ENCODE measurements at places on chromosomes 1 and 21. TPM values are rescaled to one million over a fixed set of nuclear protein-coding genes. Genes with fewer than 3 reads are reported as not detected.
A peak's percentile ranks its signal among the peaks of the same experiment; 100 is the strongest.

The FABP3 gene
- not detected for total RNA-seq

The CCDC28B gene
- 4.9 TPM for total RNA-seq

The DYNLT5 gene
- not detected for total RNA-seq

The FLG2 gene
- not detected for total RNA-seq

The NEGR1 gene
- 0.08 TPM for total RNA-seq

The RNF186 gene
- not detected for total RNA-seq

The PCSK9 gene
- total RNA-seq = not detected

The EXO1 gene
- 1.4 TPM for total RNA-seq

The INTS7 gene
- total RNA-seq = 9.5 TPM

The OR2T29 gene
- total RNA-seq = not detected

DNA sequence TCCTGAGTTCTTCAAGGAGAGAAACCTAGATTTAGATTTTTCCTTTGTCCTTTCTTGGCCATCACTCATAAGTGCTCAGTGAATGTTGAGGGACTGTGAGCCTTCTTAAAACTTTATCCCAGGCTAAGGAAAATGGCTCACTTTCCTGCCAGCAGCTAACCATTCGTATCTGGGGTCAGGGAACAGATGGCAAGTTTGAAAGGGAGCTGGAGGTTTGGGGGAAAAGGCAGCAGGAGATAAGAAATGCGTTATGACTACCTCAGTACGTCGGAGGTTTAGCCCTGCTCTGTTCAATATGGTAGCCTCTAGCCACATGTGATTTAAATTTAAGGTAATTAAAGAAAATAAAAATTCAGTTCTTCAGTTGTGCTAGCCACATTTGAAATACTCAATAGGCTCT is 13.3 kb downstream of the RRP15 start:
- DNase-seq = no peak

- DNase-seq = no peak
Observed at GRCh38 chr1:245541369-245541768, 386.6 kb downstream of the KIF26B start.

- no peak for DNase-seq
Observed at GRCh38 chr1:64886877-64887276, 79.5 kb downstream of the JAK1 start.

GRCh38 chr1:116559304-116559761 is 11.5 kb downstream of the CD58 start:
- DNase-seq = no peak

- no peak for DNase-seq
Observed at GRCh38 chr1:93483606-93484005, 35.7 kb downstream of the FNBP1L start.

- no peak for DNase-seq
Observed at GRCh38 chr1:13699510-13699909, 478 bp upstream of the PRDM2 start.

DNA sequence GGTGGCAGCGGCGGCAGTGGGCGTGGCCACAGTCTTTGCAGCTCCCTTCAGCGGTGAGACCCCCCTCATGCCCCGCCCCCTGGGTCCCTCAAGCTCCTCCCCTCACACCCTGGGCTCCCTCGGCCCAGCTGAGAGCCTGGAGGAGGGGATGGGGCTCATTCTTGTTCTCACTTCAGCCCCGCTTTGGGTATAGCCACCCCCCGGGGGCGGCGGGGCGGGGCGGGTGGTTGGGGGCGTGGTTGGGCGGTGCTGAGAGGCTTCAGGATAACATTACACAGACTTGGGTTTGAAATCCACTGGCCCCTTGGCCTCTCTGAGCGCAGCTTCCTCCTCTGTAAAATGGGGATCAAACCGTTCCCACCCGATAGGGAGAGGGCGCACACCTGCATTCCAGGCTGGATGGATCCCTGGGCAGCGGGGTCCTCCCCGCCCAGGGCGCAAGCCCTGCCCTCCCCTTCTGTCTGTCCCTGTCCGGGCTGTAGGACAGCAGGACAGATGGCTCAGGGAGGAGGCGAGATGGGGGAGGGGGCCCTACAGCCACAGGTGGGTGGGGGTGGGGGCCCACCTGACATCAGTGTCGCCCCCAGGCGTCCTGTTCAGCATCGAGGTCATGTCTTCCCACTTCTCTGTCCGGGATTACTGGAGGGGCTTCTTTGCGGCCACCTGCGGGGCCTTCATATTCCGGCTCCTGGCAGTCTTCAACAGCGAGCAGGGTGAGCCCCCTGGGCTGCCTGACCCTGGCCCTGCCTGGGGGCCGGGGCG is 5.1 kb downstream of the CLCNKA start:
- DNase-seq = peak; percentile 21

GRCh38 chr21:35358008-35358407 is 308.9 kb upstream of the RUNX1 start:
- no peak for DNase-seq

DNA sequence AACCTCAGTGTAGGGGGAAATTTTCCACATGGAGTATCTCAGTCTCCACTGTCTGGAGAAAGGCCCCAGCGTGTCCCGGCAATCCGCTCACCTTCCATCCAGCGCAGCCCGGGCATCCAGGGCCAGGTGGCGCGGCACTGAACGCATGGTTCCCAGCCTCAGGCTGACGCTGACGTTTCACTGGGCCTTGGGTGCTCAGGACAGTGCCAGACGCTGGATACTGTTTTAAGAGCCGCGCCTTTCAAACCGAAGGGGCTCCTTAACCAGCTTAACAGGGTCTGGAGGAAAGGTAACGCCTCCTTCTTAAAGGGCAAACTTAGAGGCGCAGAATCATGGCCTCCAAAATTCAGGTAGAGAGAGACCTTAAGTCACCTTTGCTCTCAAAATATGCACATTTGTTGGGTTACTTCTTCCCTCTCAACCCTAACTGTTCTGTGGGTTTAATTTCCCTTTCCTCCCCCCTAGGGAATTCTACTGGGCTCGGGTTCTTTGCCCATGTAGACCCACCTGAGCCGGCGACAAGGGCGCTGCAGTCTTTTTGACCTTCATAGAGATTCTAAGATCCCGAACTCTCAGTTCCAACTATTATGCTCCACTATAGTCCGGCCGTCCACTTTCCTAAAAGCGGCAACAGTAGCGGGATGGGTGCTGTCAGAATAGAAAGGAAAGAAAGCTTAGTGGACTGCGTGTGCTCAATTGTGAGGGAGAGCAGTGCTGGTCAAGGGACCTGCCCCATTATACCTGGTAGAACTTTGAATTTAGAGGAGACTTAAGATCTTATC is 3.5 kb upstream of the LHX9 start:
- no peak for DNase-seq

- DNase-seq = no peak
Observed at GRCh38 chr1:36636206-36636605, 153.5 kb upstream of the CSF3R start.

- no peak for DNase-seq
Observed at GRCh38 chr1:150127868-150128267, 21.8 kb upstream of the PLEKHO1 start.

- no peak for DNase-seq
Observed at GRCh38 chr1:59541891-59542290, 245.0 kb downstream of the FGGY start.

- DNase-seq = no peak
Observed at GRCh38 chr1:75785320-75785982, 605 bp upstream of the RABGGTB start.

GRCh38 chr1:49728377-49728776 is 295.4 kb downstream of the AGBL4 start:
- DNase-seq = no peak

- no peak for DNase-seq
Observed at GRCh38 chr1:83828456-83828855, 170.5 kb downstream of the TTLL7 start.

DNA sequence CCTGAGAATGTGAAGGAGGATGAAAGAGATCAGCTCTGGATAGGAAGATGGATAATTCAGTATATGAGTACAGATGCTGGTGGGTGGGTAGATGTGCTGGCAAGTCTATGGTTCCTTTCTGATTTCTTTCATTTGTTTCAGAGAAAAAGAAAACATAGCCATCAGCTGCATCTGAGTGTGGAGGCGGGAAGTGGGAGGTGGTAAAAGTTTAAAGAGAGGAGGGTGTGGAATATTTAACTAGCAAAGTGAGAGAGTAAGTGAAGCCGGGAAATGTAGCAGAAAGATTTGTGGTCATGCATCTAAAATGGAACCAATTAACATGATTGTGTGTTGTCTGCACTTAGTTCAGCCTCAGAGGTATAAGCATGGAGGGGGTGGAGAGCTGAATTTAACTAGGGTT is 16.4 kb downstream of the RPE65 start:
- DNase-seq = no peak

GRCh38 chr1:182459949-182460348 is 10.0 kb downstream of the RGSL1 start:
- DNase-seq = no peak

DNA sequence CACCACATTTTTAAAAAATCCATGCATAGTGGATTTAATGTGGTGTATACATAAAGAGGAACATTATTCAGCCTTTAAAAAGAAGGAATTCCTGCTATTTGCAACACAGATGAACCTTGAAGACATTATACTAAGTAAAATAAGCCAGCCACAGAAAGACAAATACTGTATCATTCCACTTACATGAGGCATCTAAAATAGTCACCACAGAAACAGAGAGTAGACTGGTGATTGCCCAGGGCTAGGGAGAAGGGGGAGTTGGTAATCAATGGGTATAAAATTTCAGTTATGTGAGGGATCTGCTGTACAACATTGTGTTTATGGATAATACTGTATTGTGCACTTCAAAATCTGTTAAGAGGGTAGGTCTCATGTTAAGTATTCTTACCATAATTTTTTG is 10.0 kb downstream of the FAM163A start:
- no peak for DNase-seq

DNA sequence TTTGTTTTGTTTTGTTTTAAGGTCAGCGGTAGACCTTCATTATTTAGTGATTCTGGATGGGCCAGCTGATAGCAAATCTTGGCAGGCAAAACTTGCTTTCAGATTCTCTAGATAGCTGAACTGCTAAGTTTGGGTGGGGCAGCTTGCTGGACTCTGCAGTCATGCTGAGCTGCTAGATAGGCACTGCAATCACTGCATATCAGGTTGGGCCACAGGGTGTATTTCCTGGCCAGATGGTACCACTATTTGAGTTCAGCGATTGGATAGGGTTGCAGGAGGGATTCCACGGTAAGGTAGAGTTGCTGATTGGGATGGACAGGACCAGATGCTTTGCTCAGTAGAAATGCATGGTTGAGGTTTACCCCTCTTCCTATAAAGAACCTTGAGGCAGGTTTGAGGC is 579.3 kb upstream of the ADGRL4 start:
- DNase-seq = no peak

GRCh38 chr21:19508442-19508841 is 1104.9 kb upstream of the TMPRSS15 start:
- no peak for DNase-seq

All from T-helper 17 cell (primary cell).